HuH-7.5 (cell line): ENCODE measurements at places on chromosomes 2 and 18.

- DNase-seq = no peak
Measured at GRCh38 chr18:79422022-79422782, 26.5 kb downstream of the NFATC1 start.

- no peak for DNase-seq
Measured at GRCh38 chr2:200778038-200778437, 33.7 kb upstream of the BZW1 start.

DNA sequence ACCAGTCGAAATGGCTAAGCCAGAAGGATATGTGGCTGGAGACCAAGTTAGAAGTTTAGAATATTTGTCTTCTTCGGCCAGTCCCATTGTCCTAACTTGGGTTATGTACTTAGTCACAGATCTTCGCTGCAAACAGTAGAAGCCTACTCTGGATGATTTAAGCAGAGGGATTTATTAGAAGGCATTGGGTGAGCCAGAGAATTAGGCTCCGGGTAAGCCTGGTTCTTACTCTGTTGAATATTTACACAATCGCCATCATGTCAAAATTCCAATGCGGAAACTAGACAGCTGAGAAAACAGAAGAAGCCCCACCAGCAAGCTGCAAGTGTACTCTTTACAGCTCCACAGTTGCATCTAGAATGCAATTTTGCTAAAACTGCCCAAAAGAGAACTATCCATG is 276.6 kb downstream of the CMPK2 start:
- DNase-seq = no peak

DNA sequence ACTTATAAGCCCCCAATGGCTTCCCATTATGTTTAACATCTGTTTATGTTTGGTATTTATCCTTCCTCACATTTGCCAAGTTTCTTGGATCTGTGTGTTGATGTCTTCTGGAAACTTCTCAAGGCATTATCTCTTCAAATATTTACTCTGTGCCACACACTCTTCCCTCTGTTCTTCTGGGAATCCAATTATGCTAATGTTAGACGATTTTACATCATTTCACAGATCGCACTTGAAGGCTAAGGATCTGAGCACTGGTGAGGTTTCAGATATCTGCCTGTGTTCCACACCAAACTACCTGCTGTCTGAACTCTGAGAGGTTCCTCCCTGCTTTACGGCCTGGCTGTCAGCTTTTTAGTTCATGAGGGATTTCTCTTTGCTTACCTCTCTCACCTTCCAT is 10.1 kb downstream of the AOX1 start:
- no peak for DNase-seq

DNA sequence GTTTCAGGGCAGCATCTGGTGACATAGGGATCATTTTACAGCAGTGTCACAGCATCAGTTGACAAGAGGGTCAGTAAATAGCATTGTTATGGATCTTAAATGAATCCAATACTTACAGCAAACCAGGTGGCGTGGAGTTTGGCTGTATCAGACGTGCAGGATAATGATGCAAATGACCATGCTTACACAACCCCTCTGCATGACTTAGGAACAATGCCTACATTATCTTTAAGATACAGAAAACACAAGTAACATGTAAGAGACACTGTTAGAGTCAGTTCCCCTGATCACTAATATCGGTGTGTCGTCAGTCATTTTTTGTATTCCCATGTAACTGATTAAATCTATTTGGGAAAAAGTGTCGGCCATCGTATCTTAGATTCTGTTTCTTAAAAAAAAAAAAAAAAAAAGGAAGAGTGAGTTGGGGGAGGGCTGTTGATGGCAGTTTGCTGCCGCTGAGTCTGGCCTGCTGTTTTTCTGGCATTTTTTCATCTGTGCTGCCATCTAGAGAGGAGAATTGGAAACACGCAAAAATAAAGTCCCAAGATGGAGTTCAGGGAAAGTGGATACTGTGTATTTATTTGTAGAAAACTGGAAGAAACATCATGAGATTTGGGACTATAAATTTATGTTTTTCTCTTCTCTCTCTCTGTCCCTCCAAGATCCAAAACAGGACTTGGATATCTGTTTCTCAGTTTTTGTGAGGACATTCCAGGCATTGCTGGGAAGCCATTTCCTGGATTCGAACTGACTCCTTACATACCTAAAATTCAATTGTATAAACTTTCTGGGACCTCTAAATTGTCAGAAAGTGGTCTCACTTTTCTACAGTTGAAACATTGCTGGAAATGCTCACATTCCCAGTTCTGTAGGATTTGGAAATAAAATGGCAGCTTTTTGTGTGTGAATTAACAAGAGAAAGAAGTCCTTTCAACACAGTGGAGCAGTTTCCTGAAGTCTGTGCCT is 60.3 kb upstream of the AGPS start:
- DNase-seq = no peak

GRCh38 chr2:231034291-231034882 is 2.9 kb upstream of the C2orf72 start:
- DNase-seq = no peak

DNA sequence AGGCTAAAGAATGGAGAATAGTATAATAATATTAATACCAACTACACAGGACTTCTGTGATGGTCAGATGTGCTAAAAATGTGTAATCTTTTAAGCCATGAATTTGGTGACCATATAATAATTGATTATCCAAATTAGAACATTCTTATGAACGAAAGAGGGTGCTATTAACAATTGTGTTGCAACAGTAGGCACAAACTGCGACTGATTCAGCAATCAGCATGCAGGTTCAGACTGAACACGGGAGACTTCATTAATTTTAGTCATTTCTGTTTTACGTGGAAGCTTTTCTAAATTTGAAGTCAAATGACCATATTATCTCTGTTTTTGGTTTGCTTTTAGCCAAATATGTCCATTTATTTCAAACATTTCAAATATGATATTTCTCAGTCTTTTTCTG is 54.6 kb upstream of the CHST9 start:
- no peak for DNase-seq

DNA sequence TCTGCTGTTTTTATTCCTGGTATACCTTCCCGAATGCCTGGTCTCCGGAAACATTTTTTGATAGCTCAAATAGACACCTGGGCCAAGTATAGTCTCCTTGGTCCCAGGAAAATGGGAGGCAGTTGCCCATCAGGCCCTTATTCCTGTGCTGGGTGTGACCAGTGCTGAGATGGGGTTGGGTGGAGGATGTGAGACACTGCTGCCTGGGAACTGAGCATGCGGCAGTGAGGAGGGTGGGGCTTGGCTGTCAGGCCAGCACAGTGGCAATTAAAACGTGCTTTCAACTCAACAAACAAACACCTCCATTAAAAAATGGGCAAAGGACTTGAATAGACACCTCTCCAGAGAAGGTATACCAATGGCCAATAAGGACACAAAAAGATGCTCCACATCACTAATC is 12.5 kb downstream of the KLHL29 start:
- DNase-seq = no peak

DNA sequence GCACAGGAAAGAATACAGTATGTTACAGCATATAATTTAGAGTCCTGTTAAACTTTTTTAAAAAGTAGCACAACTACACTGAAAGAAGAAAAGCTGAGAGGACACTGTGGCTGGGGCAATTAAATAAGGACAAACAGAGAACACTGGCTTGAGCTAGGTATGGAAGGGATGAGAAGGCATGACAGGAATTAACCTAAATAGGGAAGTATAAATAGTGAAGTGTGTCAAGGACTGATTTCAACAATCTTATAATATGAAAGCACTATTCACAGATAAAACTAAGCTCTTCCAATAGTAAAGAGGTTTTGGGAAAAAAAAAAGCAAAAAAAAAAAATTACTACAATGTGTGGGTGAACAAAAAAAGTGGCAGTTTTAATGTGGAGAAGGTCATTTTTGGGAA is 45.5 kb downstream of the PPP3R1 start:
- DNase-seq = no peak

DNA sequence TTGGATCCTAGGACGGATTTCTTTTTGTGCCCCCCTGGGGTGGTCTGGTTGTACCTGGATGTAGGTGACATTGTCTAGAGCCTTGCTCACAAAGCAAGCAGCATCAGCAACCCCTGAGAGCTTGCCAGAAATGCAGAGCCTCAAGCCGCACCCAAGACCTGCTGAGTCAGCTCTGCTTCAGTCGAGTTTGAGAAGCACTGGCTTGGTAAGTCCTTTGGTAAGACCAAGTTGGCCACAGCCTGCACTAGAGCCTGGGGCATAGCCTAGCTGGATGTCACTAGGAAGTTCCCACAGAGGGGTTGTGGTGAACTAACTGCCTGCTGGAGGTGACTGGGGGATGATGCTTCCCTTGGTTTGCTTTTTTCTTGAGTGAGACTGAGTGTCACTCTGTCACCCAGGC is 6.2 kb downstream of the ABCG5 start:
- no peak for DNase-seq

GRCh38 chr18:80147037-80147417 is 38.0 kb downstream of the ADNP2 start:
- DNase-seq = no peak

DNA sequence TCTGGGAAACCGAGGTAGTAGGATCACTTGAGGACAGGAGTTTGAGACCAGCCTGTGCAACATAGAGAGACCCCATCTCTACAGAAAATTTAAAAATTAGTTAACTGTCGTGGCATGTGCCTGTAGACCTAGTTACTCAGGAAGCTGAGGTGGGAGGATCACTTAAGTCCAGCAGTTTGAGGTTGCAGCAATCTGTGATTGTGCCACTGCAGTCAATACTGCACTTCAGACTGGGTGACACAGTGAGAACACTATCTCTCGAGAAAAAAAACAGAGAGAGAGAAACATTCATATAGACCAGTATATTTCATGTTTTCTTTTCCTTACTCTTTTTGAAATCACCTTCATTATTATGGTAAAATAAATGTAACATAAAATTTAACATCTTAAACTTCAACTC is 290.7 kb upstream of the CYP26B1 start:
- DNase-seq = no peak

- no peak for DNase-seq
Measured at GRCh38 chr2:80548469-80548868, 243.9 kb upstream of the LRRTM1 start.

GRCh38 chr2:190809876-190810525 is 70.6 kb upstream of the GLS start:
- no peak for DNase-seq

- DNase-seq = no peak
Measured at GRCh38 chr2:46632349-46632748, 153.0 kb downstream of the TMEM247 start.

GRCh38 chr2:71277536-71278103 is 50.7 kb upstream of the PAIP2B start:
- no peak for DNase-seq

- no peak for DNase-seq
Measured at GRCh38 chr18:44514106-44514505, 166.6 kb upstream of the SETBP1 start.
